ENCODE measurements at places on chromosomes 1 and 21.

DNA sequence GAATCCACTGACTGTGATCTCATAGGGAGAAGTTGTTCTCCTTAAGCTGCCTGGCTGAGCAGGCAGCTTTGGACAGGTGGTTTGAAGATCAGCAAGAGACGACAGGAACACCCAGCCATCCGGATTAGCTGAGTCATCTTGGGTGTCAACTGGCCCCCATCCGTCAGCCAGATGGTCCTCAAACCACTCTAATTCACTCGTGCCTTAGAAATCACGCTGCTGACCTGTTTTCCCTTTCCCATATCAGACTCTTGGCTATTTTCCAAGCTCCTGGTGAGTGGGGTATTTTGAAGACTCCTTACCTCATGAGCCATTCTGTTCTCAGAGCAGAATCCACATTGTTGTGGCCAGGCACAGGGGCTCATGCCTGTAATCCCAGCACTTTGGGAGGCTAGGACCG lies 149.1 kb upstream of the L1TD1 start:
- peak; percentile 56 for DNase-seq

DNA sequence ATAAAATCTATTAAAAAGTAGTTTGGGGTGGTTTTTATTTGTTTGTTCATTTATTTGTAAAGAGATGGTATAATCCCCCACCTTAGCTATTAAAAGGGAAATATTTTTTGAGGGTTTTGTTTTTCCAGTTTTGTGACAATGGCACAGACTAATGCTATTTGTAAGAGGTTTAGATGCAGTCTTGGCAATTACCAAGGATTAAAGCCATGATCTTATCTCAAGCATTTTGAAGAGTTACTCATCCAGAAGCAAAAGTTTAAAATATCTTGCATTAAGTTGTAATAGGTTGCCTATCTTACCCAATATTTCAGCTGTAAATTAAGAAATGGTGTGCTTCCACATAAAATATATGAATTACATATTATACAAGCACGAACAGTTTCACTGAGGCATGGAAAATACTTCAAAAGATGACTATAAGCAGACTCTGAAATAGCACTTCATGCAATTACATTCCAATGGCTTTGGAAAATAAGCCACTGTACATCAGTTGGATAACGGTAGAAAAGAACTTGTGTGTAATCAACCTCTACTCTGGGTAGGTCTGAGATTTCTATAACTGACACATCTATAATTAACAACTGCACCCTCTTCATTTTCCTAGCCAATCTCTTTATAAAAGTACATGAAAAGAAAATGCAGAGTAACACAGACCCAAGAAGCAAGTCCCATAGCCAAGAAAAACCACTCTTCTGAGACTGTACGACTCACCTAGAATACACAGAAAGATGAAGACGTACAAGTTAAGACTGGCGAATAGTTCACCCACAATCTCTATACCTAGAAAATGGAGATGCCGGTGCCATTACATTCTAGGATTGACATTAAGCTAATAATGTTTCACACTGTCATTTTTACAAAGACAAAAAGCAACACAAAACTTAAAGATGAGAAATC lies 95.2 kb downstream of the PTPN14 start:
- DNase-seq = no peak

GRCh38 chr1:23848673-23849616 lies 19.1 kb downstream of the FUCA1 start:
- DNase-seq = no peak

GRCh38 chr1:186059311-186059710 lies 315.7 kb downstream of the TPR start:
- peak; percentile 83 for DNase-seq

- DNase-seq = no peak
These were observed 12.2 kb downstream of the OR2B11 start for GRCh38 chr1:247445526-247446356.
